ENCODE measurements at places on chromosomes 16 and 17.

GRCh38 chr16:30923554-30924075 is at the start of gene FBXL19:
TSS of gene FBXL19 (plus strand) at chr16:30923572. CDS start at chr16:30925755, 2,183 bp downstream.
- H3K4me1 ChIP-seq = no peaks in the 10 kb centered on the region
- H3K27me3 ChIP-seq = no peaks in the 10 kb centered on the region
- H3K27ac ChIP-seq = peak within 1 kb of the TSS; percentile 94
- peak within 1 kb of the TSS; percentile 89 for H3K4me3 ChIP-seq
- no peak for DNase-seq

DNA sequence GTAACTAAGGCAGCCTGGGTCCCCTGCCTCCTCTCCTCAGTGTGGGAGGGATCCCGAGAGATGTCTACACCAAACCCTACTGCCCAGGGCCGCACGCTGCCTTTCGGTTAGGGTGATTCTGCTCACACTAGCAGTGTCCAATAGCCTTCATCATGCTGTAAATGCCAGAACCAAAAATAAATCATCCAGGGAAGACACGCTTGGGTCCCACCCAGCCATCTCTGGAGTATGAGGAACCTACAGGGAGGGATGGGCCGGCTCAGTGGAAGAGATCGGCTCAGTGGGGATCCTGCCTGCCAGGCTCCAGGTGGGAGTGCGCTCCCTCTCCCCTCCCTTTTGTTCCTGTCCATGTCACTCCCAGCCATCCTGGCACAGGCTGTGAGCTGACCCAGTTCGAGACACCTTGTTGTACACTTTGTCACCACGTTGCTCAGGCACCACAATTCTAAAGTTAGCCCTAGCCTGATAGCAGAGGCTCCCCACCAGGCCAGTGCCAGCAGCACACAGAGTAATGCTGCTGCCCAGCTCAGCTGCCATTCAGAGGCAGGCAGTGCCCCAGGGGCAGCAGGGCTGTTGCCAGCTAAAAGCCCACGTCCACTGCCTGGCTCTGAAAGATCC is 24.5 kb downstream of the PEMT start:
- no peak overlapping the region for H3K4me3 ChIP-seq
- peaks cover 2% of the 10 kb centered on the region for H3K36me3 ChIP-seq
- H3K4me1 ChIP-seq = peaks cover 4% of the 10 kb centered on the region
- no peak for DNase-seq
- H3K27ac ChIP-seq = no peak overlapping the region
- no peaks in the 10 kb centered on the region for H3K27me3 ChIP-seq

DNA sequence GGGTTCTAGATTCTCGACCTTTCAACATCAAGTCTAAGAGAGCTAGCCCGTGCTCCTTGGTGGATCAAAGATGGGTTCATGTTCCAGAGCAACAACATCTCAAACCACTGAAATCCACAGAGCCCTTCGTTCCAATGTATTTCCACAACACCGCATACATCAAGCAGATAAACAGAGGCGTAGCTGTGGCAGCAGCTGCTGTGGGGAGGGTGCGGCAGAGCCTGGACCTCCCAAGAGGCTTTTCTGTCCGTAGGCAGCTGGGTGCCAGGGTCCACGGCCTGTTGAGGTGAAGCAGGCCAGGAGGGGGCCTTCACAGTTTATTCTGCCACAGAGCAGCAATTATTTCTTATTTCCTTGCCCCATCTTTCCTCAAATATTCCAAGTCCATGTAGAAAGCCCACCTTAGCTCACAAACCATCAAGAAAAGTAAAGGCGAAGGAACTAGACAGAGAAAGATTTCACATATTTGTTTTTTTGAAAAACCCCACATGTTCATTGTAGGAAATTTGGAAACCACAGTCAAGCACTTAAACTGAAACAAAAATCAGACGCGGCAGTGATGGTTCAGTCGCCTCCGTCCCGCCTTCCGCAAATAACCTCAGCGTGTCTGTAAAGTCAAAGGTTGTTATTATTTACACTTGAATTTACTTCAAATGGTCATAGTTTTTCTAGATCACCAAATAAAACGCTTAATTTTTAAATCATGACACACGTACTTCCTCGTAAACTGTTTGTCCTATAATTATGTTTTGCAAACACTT is 144.6 kb upstream of the FOXF1 start:
- no peak overlapping the region for H3K4me3 ChIP-seq
- H3K4me1 ChIP-seq = no peaks in the 10 kb centered on the region
- DNase-seq = no peak
- H3K27ac ChIP-seq = no peak overlapping the region
- peaks cover 71% of the 10 kb centered on the region for H3K27me3 ChIP-seq

- H3K4me1 ChIP-seq = peaks cover 31% of the 10 kb centered on the region
- no peak overlapping the region for H3K27ac ChIP-seq
- peaks cover 17% of the 10 kb centered on the region for H3K27me3 ChIP-seq
- no peaks in the 10 kb centered on the region for H3K36me3 ChIP-seq
- H3K4me3 ChIP-seq = no peak overlapping the region
Observed at GRCh38 chr17:74433421-74434121, 1.7 kb downstream of the GPRC5C start.

DNA sequence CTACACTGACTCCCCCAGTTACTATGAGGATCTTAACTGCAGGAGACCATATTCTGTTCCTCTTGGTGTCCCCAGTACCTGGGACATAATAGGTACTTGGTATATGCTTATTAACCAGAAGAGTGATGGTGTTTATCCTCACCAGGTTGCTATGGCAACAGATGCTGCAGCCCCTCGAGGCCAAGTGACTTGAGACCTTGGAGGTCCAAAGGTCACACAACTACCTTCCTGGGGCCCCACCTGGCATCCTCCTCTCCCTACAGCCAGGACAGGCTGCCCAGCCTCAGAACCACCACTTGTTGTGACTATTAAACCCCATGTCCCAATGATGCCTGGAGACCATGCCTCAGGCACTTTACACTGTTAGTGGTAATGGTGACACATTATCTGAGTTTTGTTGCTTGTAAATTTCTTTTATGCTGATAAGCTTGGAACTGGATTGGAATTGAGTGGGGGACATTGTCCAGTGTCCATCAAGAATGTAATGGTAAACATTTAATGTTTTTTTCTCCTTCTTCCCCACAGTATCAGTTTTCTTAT is 189.4 kb downstream of the CCDC182 start:
- H3K27ac ChIP-seq = peak overlapping the region; percentile 14
- H3K36me3 ChIP-seq = peaks cover 63% of the 10 kb centered on the region
- no peak for DNase-seq
- H3K27me3 ChIP-seq = no peaks in the 10 kb centered on the region

GRCh38 chr16:66401610-66402009 is 25.5 kb upstream of the BEAN1 start:
- no peak overlapping the region for H3K27ac ChIP-seq
- no peak for DNase-seq
- no peaks in the 10 kb centered on the region for H3K4me1 ChIP-seq
- H3K4me3 ChIP-seq = no peak overlapping the region
- no peaks in the 10 kb centered on the region for H3K27me3 ChIP-seq

DNA sequence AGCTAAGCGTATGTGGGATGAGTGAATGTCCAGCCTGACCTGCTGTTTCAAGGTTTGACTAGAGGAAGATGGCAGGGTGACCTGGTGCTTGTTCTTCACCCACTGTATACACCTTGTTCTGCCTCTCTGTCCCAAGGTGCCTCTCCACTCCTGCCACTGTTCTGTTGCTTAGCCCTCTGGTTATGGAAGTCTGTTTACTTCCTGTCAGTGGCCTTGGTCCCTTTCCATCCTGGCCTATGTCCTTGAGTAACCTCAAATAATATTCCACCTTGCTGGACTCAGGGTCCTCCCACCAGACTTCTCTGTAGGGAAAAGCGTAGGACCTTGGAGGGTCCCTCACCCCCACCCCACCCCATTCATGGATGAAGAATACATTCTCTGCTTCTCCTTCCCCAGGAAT is 73.2 kb upstream of the SALL1 start:
- H3K4me1 ChIP-seq = no peaks in the 10 kb centered on the region
- no peak for DNase-seq
- no peaks in the 10 kb centered on the region for H3K27me3 ChIP-seq
- no peak overlapping the region for H3K27ac ChIP-seq
- H3K36me3 ChIP-seq = no peaks in the 10 kb centered on the region

DNA sequence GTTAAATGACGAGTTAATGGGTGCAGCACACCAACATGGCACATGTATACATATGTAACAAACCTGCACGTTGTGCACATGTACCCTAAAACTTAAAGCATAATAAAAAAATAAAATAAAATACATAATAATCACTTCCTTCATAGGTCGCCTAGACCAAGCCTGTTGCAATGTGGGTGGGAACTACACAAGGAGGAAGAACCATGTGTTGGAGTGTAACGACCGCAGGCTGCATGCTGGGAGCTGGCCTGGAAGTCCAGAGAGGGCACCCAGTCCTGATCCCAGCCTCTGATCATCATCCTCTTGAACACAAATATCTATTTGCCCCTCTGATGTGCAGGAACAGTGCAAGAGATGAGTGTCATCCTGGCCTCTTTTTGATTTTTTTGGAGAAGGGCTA is 224.7 kb upstream of the ASIC2 start:
- no peak overlapping the region for H3K27ac ChIP-seq
- H3K4me3 ChIP-seq = no peak overlapping the region
- H3K36me3 ChIP-seq = no peaks in the 10 kb centered on the region
- no peaks in the 10 kb centered on the region for H3K4me1 ChIP-seq
- no peak for DNase-seq

GRCh38 chr16:21946889-21947635 is 6.1 kb upstream of the UQCRC2 start:
- H3K4me3 ChIP-seq = no peak overlapping the region
- no peak for DNase-seq
- no peak overlapping the region for H3K27ac ChIP-seq

GRCh38 chr16:66120656-66121055 is 245.8 kb upstream of the CDH5 start:
- no peak overlapping the region for H3K4me3 ChIP-seq
- peaks cover 10% of the 10 kb centered on the region for H3K27me3 ChIP-seq
- no peaks in the 10 kb centered on the region for H3K36me3 ChIP-seq
- H3K4me1 ChIP-seq = no peaks in the 10 kb centered on the region
- no peak for DNase-seq

DNA sequence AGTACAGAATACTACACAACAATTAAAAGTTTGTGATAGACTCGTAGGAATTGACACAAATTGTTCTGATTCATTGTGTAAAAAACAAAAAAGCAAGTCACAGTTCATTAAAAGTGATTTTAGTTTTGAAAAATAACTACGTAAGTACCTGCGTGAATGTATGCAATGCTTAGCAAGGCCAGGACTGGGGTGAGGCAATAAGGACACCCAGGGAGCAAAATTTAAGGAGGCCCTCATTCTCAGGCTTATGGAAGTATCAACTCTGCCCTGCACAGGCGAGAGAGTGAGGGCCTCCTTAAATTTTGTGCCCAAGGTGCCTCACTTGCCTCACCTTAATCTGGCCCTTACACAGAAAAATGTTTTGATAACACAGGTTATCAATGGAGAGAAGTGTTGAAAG is 31.4 kb downstream of the NOG start:
- no peak for DNase-seq
- H3K4me1 ChIP-seq = peaks cover 14% of the 10 kb centered on the region
- no peak overlapping the region for H3K4me3 ChIP-seq
- H3K36me3 ChIP-seq = no peaks in the 10 kb centered on the region
- no peaks in the 10 kb centered on the region for H3K27me3 ChIP-seq

- no peak overlapping the region for H3K27ac ChIP-seq
- no peaks in the 10 kb centered on the region for H3K36me3 ChIP-seq
- H3K4me1 ChIP-seq = peaks cover 4% of the 10 kb centered on the region
- DNase-seq = no peak
- no peak overlapping the region for H3K4me3 ChIP-seq
Observed at GRCh38 chr16:17289050-17289449, 181.7 kb downstream of the XYLT1 start.

DNA sequence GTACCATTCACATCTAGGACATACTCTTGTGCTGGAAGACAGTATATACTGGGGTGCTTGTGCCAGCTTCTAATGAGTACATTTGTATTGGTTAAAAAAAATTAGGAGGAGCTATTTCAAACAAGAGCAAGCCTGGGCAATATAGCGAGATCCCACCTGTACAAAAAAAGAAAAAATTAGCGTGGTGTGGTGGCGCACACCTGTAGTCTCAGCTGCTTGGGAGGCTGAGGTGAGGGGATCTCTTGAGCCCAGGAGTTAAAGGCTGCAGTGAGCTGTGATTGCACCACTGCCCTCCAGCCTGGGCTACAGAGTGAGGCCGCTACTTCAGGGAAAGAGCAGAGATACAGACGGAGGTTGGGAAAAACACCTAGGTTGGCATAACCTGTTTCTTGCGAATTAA is 1.2 kb downstream of the MRTFB start:
- no peak for DNase-seq
- H3K27me3 ChIP-seq = no peaks in the 10 kb centered on the region
- peaks cover 12% of the 10 kb centered on the region for H3K4me1 ChIP-seq

DNA sequence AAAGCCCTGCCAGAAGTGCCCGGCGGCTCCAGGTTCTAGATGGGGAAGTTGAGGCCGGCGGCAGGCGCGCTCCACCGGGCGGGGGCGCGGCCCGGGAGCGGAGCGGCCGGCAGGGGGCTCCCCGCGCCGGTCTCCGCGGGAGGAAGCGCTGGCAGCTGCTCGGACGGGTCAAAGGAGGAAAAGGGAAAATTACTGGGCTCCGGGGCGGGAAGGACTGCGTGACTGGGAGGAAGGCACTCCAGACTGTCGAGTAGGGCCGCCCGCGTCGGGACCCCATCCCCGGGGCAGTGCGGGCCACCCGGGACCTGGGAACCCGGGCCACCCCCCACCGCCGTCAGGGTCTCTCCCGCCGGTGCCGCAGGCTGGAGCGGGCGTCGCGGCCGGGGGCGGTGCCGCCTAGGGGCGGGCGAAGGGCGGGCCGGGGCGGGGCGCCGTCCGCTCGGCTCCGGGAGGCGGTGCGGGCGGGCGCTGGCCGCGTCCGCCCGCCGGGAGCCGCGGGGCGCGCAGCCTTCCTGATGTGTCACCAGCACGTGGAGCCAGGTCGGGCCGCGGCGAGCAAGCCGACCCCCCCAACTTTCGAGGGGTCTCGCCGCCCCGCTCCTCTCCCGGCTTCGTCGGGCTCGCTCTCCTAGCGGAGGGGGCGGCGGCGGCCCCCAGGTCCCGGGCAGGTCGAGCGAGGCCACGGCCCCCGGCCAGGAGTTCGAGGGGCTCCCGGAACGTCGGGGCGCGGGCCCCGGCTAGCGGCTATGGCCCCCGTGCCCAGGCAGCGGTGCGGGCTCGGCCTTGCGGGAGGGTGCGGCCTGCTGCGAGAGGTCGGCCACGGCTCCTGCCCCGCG is 167.5 kb downstream of the RAB11FIP4 start:
- no peaks in the 10 kb centered on the region for H3K36me3 ChIP-seq
- H3K4me1 ChIP-seq = peaks cover 3% of the 10 kb centered on the region
- peak overlapping the region; percentile 35 for H3K4me3 ChIP-seq
- H3K27me3 ChIP-seq = peaks cover 15% of the 10 kb centered on the region
- no peak overlapping the region for H3K27ac ChIP-seq

- peaks cover 9% of the 10 kb centered on the region for H3K36me3 ChIP-seq
- DNase-seq = no peak
- peak overlapping the region; percentile 49 for H3K27ac ChIP-seq
- no peaks in the 10 kb centered on the region for H3K27me3 ChIP-seq
- H3K4me3 ChIP-seq = peak overlapping the region; percentile 63
Observed at GRCh38 chr16:30418350-30419181, 11.2 kb downstream of the ZNF771 start.

GRCh38 chr17:8494506-8495111 is 58.9 kb downstream of the NDEL1 start:
- H3K4me3 ChIP-seq = no peak overlapping the region
- H3K27ac ChIP-seq = no peak overlapping the region
- H3K36me3 ChIP-seq = peaks cover 16% of the 10 kb centered on the region
- H3K4me1 ChIP-seq = no peaks in the 10 kb centered on the region
- no peaks in the 10 kb centered on the region for H3K27me3 ChIP-seq
- DNase-seq = no peak

All from common myeloid progenitor, CD34-positive (primary cell).